ENCODE measurements at places on chromosomes 6 and 20.

DNA sequence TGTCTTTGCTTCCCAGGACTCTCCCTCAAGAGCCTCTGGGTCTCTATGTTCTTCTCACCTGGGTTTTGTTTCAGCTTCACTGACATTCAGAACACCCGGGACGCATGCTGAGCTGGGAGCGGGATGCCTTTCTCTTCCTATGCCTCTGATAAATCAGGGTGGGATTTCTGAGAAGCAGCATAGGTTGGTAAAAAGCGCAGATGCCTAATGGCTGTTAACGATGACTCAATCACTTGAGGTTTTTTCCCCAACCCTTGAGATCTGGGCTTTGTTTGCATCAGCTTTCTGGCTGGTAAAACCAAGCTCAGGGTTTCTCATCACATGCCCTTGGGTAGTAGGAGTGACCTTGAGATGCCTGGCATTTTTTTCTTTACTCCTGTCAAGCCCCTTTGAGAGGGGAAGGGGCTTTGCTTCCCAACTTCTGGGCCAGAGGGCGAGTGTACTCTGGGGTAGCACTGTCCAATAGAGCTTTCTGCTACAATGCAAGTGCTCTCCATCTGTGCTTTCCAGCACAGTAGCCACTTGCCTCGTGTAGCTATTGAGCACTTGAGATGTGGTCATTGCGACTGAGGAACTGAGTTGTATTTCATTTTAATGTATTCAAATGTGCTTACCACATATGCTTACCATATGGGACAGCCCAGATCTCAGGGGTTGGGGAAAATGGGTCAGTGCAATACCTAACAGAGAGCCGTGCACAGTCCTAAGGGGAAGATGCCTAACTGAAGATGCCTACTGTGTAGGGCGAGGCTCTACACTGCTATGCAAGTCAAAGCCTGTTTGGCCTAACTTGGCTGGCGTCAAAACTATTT is 69.1 kb downstream of the PPP1R14C start:
- no peak for DNase-seq

DNA sequence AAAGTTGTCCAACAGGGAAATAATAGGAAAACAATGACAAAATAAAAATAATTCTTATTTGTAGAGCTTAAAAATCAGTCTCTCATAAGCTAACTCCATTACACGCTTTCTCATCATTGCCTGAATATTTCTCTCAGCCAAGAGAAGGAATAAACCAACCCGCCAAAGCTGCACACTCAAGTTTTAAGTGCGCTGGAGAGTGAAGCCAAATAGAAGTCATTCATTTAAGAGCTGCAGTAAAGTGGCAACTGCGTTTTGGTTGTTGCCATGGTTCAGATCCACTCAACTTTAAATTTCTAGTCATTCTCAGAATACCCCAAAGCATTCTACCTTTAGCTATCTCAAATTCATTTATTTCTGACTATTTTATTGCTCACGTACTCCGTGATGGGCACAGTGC is 230.7 kb downstream of the CBLN4 start:
- no peak for DNase-seq

DNA sequence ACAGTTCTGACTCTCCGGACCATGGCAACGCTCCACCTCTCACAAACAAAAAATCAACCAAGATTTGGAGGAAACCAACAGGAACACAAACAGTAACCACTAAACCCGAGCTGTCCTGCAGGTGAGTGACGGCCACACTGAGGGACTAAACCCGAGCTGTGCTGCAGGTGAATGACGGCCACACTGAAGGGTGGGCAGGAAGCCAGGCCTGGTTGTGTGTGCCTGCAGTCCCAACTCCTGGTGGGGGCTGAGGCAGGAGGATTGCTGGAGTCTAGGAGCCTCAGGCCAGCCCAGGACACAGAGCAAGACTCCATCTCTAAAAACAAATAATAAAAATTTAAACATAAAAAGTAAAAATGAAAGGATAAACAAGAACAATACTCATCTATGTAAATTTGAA is 80.6 kb downstream of the TAF4 start:
- DNase-seq: no peak

DNA sequence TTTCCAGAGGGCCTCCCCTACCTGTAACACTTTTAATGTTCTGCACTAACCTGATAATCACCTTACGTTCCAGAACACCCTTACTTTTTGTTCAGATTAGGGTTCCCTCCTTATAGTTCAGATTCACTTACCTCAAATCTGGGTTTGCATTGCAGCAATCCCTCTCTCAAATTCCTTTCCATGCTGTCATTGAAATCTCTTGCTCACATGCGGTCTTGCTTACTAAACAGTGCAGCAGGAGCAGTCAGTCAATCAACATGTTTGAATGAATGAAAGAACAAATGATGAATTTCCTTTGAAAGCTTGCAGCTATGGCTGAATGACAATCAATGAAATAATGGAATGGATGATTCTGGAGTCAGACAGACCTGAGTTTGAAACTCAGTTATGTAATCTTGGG is 200.1 kb downstream of the HIVEP2 start:
- DNase-seq: no peak

GRCh38 chr6:135731116-135731515 is 120.4 kb upstream of the PDE7B start:
- no peak for DNase-seq

DNA sequence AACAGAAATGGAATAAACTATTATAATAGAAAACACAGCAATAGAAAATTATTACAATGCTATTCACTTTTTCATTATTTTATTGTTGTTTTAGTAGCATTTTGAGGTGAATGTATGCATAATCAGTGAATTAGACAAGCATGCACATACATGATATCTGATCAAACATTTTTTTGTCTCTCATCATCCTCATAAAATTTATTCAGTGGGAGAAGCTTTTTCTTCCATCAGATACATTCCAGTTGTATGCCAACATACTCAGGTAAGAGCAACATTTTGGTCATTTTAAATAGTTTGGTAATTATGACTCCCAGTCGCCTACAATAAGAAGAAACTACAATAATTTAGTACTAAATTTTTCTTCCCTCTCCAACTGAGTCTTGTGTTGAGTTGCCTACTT is 44.5 kb downstream of the ADGRF1 start:
- DNase-seq: no peak

DNA sequence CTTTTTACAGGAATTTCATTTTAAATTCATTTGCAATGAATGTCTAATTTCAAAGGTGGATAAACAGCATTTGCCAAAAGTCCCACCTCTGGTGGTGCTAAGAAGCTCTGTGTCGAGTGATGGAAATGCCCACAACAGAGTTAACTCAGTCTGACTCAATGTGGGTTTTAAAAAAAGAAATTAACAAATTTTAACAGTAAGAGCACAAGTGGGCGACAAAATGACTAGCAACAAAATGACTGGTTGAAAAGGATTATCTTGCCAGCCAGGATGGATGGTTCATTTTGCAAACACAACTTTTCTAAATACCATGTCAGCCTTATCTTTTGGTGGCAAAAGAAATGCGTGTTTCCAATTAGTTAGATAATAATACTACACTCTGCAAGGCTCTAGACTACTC is 14.3 kb upstream of the TAGAP start:
- no peak for DNase-seq

DNA sequence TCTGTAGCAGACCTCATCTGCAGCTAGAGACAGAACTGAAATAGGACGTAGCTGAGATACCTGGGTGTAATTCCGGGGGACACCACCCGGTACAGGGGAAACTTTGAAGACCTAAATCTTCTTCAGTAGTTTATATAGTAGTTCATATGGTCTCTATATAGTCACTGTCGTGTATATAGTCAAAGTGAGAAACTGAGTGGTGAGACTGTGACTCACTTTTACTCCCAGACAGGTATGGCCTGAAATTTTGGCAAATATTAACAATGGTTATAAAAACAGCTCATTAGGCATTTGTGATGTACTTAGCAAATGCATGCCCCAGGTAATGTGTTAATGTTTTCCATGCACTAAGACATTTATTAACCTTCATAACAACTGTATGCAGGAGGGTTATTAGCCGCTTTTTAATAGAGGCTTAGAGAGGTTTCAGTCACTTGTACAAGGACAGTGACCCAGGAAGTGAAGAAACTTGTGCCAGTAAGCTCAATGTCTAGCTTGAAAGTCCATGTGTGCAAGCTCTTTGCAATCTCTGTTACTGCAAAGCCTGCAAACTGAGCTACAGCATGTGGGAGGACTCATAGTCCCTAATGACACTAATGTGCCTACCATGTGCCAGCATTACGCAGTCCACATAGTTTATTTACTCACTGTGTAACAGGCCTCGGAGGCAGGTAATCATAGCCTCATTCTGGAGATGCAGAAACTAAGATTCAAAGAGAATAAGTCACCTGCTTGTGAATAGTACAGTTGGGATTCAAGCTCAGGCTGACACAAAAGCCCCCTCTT is 165.4 kb upstream of the CHD6 start:
- no peak for DNase-seq

DNA sequence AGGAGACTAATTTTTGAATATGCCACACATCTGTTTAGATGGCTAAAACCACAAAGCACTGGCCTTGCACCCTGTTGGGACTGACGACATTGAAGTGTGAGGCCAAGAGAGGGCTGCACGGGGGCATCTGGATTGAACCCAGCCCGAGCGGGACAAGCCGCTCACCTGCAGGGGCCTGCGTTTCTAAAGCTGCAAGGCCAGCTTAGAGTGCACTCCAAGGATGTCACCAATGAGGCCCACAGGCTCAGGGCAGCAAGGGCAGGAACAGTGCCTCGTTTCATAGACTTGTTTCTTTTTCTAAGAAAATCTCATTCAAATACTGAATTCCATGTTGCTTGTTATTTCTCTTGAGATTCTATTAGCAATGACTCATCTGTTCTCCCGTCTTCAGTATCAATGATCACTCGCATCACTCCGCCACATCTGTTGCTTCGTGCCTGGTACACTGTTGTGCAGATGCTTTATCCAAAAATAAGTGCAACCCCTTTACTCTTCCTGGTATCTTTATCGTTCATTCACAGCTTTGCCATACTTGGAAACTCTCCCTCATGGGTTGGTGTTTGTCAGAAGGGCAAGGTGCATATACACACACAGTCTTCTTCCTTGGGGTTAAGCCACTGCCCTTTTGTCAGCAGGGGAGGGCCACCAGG is 120.1 kb downstream of the IRF4 start:
- no peak for DNase-seq
